ENCODE measurements at places on chromosomes 6 and 20. TPM values are rescaled to one million over a fixed set of nuclear protein-coding genes. Genes with fewer than 3 reads are reported as not detected.

Gene ZSCAN31
- 3.4 TPM for total RNA-seq

Gene KHDC1L
- 1.4 TPM for total RNA-seq

Gene CYP39A1
- 1.7 TPM for total RNA-seq

Gene TP53TG5
- 0.24 TPM for total RNA-seq

Gene COX4I2
- total RNA-seq: 4.1 TPM

Gene PTPRT
- 4.5 TPM for total RNA-seq

Gene TRAM2
- 3.4 TPM for total RNA-seq

Gene LY6G6D
- total RNA-seq: not detected

Gene MBOAT1
- 4.7 TPM for total RNA-seq

Gene THBS2
- total RNA-seq: 4.2 TPM

Gene NUDT3
- 12.7 TPM for total RNA-seq

Gene ZNF165
- total RNA-seq: 0.99 TPM

Gene IRF4
- total RNA-seq: 7.6 TPM

Gene SLC22A16
- total RNA-seq: 1.9 TPM

Gene MCHR2
- total RNA-seq: not detected

Gene CCR6
- 2.7 TPM for total RNA-seq

Gene PACRG
- 0.42 TPM for total RNA-seq

Gene ULBP2
- total RNA-seq: 0.66 TPM

Gene FLRT3
- total RNA-seq: 9.9 TPM

Gene GPR6
- total RNA-seq: not detected

Gene CFB
- total RNA-seq: 17.0 TPM

Gene SLC44A4
- total RNA-seq: 0.42 TPM

Gene NKX2-2
- 0.05 TPM for total RNA-seq

Gene SPACA1
- total RNA-seq: not detected

Gene ARG1
- total RNA-seq: 2.8 TPM

Gene RSPO4
- total RNA-seq: not detected

Gene F13A1
- total RNA-seq: 24.3 TPM

Gene LIN28B
- total RNA-seq: 5.1 TPM

Gene TFAP2D
- total RNA-seq: not detected

Gene CST9
- 0.05 TPM for total RNA-seq

Gene LGSN
- total RNA-seq: 0.14 TPM

Gene HLA-DRB5
- 266 TPM for total RNA-seq

Gene GJA1
- 14.6 TPM for total RNA-seq

Gene UFL1
- total RNA-seq: 26.7 TPM

Gene SLC22A1
- 0.28 TPM for total RNA-seq
